ENCODE measurements at places on chromosomes 7 and 10.

DNA sequence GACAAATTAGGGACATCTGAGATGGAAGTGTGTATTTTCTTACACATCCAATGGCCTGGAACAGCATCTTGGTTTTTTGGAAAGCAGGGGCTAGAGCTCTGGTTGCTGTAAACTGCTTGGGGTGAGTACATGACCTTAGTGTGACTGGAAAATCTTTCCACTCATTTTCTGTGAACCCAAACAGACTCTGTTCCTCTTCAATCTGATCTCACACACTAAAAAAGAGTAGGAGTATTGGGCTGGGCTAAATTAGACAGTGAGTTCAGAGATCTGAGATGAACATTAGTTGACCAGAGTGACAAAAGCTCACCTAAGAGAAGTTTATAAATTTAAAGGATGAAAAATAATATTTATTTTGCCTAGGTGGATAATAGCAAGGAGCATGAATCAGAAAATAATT is 59.2 kb downstream of the OR13A1 start:
- no peak for DNase-seq

GRCh38 chr10:94200146-94200837 is 162.4 kb downstream of the NOC3L start:
- no peak for DNase-seq

- DNase-seq = no peak
Measured at GRCh38 chr7:7662527-7662926, 22.0 kb downstream of the UMAD1 start.

- DNase-seq = no peak
Measured at GRCh38 chr10:30804478-30805055, 175.0 kb upstream of the LYZL2 start.

DNA sequence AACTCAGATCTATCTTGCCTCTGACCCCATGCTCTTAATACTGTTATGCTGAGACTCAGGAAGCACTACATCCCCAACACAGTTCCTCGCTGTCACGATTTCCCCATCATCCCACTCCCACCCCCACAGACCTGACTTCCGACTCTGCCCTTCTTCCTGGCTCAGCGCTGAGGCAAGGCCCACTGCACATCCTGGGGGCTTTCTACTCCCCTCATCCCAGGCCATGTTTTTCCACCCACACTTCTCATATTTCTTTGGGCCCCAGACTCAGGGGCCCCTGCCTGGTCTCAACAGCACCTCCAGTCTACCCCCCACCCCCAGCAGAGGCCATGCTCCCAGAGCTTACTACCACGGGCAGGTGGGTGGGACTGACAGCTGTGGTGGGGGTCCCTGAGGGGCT is 7.7 kb upstream of the NDST2 start:
- DNase-seq = no peak

DNA sequence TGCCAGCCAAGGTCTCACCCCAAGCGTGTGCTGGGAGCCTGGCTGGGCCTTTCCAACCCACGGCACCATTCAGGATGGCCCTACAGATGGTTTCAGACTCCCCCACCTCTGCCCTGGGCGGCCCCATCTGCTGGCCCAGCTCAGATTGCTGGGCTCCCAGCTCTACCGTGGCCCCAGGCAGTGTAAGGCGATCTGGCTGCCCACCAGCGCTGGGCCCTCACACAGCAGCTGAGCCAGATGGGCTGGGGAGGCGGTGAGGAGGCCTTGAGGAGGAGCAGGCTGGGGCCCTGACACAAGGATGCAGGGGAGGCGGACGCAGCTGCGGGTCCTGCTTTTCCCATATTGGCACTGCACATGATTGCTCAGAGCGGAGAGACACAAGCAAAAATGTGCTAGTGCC is 162.8 kb downstream of the NRF1 start:
- no peak for DNase-seq

- no peak for DNase-seq
Measured at GRCh38 chr7:13321316-13321715, 633.9 kb downstream of the ARL4A start.

GRCh38 chr10:44517635-44518034 is 132.7 kb upstream of the CXCL12 start:
- no peak for DNase-seq

DNA sequence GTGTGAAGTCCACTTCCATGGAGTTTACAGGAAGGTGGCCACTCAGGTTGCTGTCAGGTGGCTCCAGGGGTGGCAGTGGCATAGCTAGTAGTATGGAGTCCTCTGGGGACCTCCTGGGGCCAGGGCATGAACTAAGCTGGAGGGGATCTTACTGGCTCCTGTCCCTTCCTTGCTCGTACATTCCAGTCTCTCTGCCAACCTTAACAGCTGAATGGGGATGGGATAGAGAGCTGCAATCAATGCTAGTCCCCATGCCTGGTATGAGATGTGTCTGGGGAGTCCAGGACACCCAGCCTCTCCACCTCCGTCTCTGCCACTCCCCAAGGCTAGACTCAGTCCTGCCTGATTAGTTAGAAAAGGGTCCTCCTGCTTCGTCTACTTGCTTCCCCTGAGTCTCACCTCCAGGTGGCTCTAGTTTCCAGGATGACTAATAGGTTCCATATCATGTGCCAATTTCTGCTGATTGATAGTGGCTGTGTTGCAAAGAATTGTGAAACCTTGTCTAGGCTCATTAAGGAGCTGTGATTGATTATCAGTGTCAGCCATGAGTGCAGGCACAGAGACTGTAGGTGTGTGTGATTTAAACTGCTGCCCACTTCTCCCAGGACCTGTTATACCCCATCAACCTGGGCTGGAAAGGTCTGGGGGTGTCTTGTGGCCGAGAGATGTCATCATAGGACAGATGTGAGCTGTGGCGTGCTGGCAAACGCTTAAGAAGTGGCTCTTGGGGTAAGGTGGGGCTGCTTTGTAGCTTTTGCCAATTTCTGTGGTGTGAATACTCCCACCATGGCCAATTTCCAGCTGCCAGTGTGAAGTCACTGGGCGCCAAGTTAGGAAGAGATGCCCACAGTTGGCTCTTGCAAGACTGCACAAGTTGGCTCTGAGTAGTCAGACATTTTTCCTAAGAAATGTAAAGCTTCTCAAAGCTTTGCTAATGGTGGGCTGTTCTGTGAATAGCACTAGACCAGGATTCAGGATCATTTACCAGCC is 59.8 kb downstream of the COL13A1 start:
- peak; percentile 70 for DNase-seq

GRCh38 chr7:50397320-50397970 is 52.7 kb downstream of the FIGNL1 start:
- DNase-seq = no peak

DNA sequence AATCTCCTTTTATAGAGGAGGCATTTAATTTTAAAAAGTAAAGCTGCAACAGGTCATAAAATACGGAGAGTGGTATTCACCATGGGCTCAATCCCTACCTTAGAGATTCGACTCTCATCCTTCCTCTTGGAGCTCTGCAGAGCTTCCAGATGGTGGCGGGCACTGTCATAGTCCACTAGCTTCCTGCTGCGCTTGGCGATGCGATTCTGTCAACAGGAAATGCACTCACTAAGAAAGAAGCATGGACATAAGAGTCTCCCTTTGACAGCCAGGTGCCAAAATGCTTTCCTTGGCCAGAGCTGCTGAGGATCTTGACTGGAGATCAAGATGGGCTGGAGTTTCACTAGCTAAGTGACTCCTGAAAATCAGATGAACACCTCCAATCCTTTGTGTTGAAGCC is 154.4 kb downstream of the AMPH start:
- DNase-seq = no peak

DNA sequence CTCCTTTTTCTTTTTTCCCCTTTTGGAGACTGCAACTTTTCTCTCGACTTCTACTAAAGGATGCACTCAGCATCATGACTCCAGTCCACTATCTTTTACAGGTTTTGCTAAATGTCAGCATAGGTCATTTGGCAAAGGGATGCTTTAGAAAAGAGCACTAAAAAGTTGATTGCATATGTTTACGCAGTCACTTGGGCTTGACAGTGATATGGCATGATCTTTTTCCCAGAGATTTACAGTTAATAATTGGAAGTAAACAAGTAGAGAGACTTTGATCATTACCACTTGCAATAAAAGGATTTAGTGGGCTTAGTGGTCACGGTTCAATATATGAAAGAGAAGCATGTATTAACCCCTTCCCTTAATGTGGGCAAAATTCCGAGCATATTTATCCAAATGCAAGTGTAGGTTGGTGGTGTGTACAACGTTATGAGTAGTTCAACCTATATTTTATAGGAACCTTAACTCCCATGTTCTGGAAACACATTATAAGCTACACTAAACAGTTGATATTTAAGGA is 1.8 kb downstream of the BMI1 start:
- no peak for DNase-seq

DNA sequence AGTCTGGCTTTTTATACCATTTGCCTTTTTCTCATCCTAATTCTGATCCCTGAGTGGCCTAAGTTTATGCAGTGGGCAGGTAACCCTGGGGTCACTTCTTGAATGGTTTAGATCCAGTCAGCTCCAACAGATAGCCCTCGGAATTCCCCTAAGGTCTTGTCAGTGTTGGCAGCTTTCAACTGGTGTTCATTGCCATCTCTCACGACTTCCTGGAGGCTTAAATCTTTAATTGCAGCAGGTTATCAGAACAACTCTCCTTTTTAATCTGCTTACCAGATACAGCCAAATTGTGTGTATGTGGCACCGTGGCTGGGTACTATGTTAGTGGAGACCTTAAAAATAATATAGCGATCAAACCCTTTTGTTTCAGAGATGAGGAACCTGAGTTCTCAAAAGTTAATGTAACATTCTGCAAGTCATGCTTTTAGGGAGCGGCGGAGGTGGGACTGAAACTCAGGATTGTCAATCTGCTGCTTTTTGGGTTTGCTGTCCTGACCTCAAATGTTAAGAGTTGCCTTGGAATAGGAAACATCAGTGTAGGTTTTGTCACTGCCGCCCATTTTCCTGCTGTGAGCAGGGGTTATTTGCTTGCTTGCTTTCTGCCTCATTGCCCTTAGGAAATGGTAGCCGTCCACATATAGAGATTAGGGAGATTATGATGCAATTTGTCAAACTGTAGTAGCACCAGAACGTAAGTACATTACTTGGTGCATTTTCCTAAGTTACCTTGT is 818 bp downstream of the DLD start:
- DNase-seq = peak; percentile 20

DNA sequence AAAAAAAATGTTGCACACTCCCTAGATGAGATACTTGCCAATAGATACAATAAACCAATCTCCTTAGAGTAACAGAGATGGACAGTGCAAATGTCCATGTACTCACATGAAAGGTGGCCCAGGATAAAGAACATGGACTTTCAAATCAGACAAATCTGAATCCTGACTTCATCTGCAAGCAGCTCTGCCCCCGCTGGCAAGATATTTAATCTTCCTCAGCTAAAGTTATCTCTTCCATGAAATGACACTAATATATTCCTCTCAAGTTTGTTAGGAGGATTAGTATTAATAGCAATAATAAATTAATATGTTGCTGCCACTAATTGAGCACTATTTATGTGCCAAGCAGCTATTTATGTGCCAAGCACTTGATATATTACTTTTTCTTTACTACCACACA is 148.6 kb upstream of the YAE1 start:
- no peak for DNase-seq

DNA sequence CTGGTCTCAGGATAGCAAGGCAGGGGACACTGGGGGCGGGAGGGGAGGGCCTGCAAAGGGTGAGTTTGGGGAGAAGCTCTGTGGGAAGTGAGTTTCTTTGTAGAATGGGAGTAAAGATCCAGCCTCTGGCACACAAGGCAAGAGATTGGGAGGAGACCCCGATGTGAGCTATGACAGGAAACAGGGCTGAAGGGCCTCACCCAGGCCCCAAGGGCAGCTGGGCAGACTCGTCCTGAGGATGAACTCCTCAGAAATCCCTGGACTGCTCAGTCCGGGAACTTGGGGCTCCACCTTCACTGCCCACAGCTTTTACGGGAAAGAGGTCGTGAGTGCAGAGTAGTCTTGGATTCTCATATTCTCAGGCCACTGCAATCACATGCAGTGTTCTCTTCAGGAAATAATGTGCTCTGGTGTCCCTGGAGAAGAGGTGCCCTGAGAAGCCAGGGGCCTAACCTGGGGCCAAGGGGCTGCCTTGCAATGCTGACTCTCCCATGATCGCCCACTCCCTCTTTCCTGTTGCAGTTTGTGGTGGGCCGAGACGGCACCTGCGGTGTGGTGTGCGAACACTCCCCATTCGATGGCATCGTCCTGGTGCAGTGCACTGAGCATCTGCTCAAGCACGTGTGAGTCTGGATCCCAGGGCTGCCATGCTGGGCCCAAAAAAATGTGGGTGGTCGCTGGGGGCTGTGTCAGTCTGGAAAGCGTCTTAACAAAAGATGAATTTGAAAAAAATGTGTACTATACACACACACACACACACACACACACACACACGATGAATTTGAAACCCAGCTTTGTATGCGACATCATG is 31.3 kb upstream of the C10orf53 start:
- no peak for DNase-seq

DNA sequence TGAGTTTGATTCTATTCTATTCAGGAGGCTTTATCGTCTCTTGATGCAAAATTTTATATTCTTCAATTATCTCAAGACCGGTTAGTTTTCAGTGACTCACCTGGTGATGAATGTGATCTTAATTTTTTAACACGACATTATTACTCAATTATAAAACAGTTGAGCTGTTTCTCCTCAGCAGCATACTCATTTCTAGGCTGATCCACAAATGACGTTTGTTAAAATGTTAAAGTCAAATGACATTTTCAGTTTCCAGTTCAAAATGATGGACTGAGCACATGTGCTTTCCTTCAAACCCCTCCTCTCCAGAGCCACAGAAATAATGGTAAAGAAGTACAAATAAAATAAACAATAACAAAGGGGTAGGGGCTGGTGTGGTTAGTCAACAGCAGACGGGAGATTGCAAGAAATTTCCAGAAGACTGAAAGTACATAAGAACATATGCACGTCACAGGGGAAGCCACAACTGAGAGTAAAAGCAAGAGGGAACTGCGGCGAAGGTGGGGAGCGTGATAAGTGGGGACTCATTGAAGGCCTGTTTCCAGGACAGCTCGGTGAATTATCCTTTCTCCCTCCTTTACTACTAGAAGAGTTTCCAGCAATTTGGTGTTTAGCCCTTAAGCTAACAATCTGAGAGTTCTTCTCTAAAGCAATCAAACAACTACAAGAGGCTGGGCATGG is 10.9 kb downstream of the MACROH2A2 start:
- no peak for DNase-seq

- DNase-seq = no peak
Measured at GRCh38 chr7:87948371-87948770, 14.3 kb downstream of the ADAM22 start.

DNA sequence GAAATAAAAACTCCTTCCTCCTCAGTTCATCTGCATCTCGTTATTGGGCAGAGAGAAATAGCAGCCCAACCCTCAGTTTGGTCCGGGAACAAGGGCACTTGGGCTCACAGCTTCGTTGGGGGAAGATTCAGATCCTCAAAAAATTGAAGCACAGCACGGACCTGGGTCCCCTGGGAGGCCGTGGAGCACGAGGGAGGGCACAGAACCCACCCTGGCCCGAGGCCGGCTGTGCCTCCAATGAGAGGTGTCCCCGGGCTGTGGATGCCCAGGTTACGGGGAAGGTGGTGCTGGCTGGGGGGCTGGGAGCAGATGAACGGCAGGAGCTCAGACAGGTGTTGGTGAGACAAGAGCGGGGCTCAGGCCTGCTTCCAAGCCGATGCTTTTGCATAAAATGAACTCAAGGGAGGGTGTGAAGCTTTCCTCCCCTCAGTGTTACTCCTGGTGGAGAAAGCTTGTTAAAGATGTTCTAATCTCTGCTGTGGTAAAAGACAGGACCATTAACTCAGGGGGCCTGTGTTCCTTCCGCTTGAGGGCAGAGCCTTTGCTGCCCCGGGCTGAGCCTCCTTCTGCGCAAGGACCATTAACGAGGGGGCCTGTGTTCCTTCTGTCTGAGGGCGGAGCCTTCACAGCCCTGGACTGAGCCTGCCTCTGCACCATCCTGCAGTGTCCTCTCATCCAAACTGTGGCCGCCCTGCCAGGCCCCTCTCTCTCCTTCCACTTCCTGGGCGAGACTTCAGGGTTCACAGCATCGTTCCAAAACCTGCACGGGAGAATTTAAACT is 302.2 kb downstream of the ADARB2 start:
- no peak for DNase-seq
